ENCODE measurements at places on chromosomes 4 and X.

GRCh38 chrX:70505451-70505841, 60.8 kb downstream of the DLG3 start:
- no peak for DNase-seq

- DNase-seq: no peak
These were observed 58.9 kb upstream of the IRS4 start for GRCh38 chrX:108795240-108795639.

- DNase-seq: no peak
These were observed 48.3 kb downstream of the FUNDC1 start for GRCh38 chrX:44494357-44494756.

DNA sequence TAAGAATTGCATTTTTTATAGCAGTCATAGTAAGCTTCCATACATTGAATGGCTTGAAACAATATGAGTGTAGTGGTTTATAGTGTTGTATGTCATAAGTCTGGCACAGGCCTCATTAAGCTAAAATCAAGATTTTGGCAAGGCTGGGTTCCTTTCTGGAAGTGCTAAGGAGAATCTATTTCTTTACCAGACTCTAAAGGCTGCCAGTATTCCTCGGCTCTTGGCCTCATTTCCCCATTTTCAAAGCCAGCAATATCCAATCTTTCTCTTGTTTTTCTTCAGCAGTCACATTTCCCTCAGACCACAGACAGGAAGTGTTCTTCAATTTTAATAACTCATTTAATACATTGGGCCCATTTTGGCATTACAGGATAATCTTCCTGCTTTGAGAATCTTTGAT, 1155.5 kb upstream of the PABPC4L start:
- DNase-seq: no peak

DNA sequence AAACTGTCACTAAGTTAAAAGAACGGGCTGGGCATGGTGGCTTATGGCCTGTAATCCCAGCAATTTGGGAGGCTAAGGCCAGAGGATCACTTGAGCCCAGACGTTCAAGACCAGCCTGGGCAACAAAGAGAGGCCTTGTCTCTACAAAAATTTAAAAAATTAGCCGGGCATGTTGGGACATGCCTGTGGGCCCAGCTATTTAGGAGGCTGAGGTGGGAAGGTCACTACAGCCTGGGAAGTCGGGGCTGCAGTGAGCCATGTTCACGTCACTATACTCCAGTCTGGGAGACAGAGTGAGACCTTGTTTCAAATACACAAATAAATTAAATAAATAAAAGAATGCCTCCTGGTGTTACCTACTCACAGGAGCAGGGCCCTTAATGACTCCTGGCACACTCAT, 69.5 kb downstream of the APBB2 start:
- no peak for DNase-seq

- no peak for DNase-seq
These were observed 56.0 kb downstream of the ZFYVE28 start for GRCh38 chr4:2362266-2363055.

DNA sequence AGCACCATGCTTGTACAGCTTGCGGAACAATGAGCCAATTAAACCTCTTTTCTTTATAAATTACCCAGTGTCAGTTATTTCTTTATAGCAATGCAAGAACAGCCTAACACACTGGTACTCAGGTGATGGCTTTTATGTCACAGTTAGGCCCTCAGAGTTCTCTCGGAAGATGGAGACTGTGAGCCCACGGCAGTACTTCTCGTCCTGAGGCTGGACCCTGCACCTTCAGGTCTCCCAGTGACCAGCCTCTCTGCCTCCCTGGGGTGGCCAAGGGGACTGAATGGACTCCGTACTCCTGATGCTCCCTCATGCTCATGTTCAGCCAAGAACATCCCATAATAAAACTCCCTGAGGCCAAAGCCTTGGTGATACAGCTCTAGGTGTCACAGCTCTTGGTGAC, 25.0 kb upstream of the PDLIM3 start:
- no peak for DNase-seq

- no peak for DNase-seq
These were observed 30.5 kb upstream of the TTC29 start for GRCh38 chr4:146976145-146976544.

DNA sequence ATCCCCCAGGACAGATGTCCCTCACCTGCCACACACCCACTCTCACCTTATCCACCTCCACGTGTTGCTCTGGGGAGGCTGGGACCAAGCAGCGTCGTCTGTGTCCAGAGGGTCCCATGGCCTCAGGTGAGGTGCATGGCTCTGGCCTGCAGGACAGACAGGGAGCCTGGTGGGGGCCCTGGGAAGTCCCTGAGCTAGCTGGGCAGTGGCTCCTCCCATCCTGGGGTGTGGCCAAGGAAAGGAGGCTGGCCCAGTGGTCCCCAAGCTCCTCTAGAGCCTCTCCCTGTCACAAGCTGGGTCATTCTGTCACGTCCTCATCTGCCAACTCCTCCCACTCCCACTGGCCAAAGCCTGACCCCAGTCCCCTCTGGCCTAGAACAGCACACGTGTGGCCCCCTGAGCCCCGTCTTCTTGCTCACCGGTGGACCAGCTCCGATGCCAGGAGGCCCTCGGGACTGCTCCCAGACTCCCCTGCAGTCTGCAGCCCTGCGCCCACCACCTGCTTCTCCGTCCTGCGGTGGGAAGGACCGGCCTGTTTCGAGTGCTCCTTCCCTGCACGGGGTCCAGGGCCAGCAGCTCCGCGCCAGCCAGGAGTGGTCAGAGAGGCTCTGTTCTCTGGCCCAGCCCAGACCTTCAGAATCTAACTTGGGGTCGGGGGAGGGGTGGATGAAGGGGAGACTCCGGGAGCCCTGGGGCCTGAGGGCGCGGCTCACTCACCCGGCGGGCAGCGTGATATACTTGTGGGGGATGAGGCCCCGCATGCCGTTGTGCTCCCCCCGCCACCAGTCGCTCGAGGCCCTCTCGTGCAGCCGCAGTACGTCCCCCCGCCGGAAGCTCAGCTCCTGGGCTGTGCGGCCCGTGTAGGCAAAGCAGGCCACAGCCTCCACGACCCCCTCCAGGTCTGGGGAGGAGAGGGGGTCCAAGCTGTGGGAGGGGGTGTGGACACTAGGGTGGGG, 4.8 kb downstream of the AVPR2 start:
- no peak for DNase-seq

DNA sequence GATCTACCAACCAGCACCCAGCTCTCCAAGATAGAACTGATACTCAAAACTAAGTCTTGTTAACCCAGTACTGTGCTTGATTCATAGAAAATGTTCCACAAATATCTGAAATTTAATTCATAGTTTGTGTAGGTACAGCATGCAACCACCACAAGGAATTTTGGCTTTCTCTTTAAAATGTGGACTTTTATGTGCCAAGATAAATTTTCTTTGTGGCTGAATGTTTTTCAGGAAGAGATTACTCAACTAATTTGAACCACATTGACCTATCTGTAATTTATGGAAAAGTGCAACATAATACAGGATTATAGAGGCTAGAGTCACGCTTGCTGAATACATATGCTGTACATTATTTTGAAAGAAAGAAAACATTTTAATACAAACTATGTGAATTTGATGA, 730.8 kb downstream of the IL1RAPL1 start:
- no peak for DNase-seq

GRCh38 chr4:15405018-15405417, 22.8 kb upstream of the C1QTNF7 start:
- DNase-seq: no peak

- no peak for DNase-seq
These were observed 1760.8 kb upstream of the PCDH10 start for GRCh38 chr4:131388277-131388676.

DNA sequence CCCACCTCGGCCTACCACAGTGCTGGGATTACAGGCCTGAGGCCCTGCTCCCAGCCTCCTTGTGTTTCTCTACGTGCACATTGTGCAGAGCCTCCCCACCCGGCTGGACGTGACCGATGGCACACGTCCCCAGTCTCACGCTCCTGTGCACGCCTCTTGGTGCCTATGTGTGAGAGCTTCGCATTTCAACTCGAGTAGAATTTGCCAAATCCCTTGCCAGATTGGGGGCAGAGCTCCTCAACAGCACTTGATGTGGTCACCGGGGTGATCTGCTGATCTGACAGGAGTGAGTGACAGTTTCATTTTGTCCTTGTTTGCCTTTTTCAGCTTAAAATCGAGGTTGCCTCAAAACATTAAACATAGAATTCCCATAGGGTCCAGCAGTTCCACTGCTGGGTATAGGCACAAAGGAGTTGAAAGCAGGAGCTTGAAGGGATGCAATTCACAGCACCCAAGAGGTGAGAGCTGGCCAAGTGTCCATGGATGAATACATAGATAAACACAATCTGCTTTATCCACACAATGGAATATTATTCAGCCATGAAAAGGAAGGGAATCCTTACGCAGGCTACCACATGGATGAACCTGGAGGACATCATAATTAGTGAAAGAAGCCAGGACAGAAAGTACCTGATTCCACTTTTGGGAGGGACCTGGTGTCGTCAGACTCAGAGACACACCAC, 17.6 kb downstream of the TMEM187 start:
- no peak for DNase-seq

DNA sequence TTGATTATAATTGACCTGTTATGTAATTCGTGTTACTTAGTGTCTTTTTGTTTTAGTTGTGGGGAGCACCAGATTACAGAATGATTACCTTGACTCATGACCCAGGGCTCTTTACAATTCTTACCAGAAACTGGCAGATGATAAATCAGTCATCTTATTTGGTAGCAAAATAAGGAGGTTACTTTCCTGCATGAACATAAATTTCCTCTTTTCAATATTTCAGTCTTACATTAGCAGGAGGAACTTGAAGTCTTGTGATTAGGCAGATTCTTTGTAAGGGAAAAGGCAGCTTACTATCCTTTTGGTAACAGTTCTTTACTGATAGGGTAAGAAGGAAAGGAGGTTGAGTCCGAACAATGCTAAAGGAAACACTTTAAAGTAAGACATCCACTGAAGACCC, 26.0 kb upstream of the SLC25A5 start:
- no peak for DNase-seq

DNA sequence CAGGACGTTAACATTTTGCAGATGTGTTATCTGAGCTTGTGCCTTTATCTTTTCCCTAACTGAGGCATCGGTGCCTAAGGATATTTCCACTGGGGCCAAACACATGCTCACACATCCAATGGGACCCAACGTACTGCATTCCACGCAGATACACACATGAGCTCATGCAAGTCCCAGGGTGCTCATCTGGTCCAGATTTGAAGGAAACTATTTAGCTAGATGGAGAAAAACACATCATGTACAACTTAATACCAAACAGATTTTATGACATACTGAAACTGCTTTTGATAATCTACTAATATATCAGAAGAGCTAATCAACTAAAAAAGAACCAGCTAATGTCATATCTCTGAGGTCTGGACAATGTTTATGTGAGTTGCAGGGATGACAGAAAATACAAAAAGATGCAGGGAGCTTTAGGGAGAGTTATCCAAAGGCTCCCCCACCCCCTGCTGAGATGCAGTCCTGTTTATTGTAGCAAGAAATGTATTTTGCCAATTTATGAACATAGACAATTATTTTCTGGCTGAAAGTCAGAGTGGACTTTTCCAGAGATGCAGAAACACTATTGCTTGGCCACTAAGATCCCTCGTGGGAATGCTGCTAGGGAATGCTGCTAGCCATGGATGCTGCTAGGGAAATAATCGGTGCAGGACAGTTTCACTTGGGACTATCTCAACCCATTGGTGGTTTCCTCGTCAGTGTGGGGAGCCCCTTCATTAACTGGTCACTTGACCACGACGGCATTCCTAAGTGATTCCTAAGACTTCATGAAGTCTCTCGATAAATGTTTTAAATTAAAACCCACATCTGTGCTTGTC, 172.8 kb downstream of the SMIM20 start:
- no peak for DNase-seq

- no peak for DNase-seq
These were observed 16.3 kb downstream of the CD99 start for GRCh38 chrX:2707334-2707760.

GRCh38 chr4:150973626-150974251, 41.3 kb downstream of the LRBA start:
- DNase-seq: no peak

DNA sequence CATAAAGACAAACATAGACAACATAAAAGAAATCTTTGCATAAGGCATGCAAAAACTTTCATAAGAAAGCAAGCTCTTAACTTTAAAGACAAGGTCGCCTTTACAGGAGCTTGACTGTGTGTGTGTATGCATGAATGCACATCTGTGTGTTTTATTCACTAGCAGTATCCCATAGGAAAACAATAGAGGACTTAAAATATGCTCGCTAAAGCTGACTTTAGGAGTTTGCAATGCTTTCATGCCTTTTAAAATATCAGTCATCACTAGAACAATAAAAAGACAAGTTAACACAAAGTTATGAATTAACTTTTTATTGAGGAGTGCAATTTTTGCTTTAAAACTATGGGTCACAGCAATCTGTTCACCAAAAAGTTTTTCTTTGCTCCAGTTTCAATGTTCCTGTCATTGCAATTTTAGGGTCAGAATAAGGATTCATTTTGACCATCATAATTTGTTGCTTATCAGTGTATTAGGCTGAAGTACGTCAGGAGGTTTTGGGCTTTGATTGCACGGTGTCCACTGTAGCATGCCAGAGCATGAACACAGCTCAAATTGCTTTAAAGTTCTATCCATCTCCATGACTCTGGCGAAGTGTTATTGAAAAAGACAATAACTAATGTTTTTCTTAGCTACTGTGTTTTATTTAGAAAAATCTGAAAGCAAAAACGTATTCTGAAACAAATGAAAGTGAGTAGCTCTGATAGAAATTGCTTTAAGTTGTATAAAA, 36.9 kb downstream of the ANXA10 start:
- DNase-seq: no peak

GRCh38 chr4:123127218-123127617, 204.8 kb upstream of the NUDT6 start:
- DNase-seq: no peak

DNA sequence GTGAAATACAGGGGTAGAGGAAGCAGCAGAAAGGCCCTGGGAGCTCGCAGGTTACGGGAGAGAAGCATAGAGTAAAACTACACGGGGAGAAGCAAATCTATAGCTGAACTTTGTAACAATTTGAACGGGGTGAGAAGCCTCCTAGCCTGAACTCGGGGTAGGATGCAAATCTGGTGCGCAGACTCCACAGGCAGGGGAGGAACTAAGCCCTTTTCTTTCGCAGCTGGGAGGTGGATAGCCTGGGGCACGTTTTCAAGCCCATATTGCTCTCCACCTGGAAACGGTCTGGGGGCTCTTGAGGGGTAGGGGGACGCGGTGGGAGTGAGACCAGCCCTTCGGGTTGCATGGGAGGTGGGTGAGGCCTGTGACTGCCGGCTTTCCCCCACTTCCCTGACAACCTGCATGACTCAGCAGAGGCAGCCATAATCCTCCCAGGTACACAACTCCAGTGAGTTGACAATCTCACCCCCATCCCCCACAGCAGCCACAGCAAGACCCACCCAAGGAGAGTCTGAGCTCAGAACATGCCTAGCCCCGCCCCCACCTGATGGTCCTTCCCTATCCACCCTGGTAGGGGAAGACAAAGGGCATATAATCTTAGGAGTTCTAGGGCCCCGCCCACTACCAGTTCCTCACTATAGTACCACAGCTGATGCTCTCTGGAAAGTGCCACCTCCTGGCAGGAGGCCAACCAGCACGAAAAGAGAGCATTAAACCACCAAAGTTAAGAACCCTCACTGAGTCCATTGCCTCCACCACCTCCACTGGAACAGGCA, 29.9 kb downstream of the SOWAHB start:
- no peak for DNase-seq

- no peak for DNase-seq
These were observed 38.9 kb downstream of the PDHA1 start for GRCh38 chrX:19382555-19383145.

Data from esophagus squamous epithelium (tissue), 5 donors.